CD4-positive, alpha-beta T cell treated with Interleukin-15 for 1 hour (primary cell): ENCODE measurements at places on chromosomes 12 and 14.

DNA sequence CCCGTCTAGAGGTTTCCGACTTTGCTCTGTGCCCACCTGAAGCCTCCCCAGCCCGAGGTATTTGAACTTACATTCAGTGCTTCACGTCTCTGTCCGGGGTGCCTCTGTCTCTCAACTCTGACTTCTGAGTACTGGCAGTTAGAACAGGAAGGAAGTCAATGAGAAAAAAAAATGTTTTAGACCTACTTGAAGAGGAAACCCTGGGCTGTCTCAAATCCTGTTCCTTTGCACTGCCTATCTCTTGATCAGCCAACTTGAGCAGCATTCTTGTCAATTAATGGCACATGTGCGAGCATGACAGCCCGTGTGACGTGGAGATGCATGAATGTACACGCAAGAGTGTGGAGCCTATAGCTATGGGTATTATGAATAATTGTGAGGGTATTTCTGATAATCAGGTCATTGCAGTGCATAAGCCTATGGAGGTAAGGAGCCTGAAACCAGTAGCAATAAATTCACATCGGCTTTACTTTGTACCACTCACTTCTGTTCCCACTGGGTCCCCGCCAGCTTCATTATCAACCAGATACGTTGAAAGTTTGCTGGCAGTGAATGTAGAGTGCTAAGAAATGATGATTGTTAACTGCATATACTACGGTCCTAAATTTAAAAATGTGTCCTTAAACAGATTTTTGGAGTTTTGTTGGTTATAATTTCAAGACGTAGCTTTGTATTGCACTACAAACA, at the start of gene ARHGDIB:
Gene ARHGDIB (minus strand): TSS at position 136 of the 687 bp plus-strand sequence. CDS start 10,889 bp downstream, outside the sequence.
- peak; percentile 93 for DNase-seq

GRCh38 chr12:19075711-19076340, 53.7 kb upstream of the PLEKHA5 start:
- DNase-seq: no peak

DNA sequence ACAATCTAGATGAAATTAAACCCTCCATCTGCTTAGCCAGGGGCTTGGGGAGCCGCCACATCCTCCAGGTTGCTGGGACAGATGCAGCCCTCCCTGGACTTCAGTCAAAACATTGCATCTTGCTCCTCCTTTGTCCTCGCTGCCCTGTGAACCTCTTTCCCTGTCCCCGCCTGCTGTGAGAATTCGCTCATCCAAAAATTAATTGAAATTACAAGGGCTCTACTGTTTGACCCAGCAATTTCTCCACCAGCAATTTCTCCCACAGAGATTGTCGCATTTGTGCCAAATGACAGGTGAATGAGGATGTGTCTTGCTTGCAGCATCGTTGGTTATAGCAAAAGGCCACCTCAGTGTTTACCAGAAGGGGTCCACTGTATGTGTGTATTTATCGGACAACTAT, 5.0 kb upstream of the POP5 start:
- no peak for DNase-seq

DNA sequence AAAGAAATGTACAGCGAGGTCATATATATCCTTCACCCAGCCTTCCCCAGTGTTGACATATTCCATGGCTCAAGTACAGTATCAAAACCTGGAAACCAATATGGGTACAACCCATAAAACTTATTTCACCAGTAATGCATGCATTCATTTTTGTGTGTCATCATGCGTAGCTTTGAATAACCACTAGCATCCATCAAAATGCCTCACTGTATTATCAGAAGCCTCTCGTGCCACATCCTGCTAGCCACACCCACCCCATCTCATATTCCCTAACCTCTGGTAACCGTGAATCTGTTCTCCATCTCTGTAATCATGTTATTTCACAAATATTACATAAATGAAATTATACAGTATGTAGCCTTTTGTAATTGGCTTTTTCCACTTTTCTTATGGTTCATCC, 314.3 kb downstream of the RAD51B start:
- DNase-seq: no peak

- DNase-seq: no peak
These were observed 28.4 kb downstream of the NFYB start for GRCh38 chr12:104109446-104110271.

DNA sequence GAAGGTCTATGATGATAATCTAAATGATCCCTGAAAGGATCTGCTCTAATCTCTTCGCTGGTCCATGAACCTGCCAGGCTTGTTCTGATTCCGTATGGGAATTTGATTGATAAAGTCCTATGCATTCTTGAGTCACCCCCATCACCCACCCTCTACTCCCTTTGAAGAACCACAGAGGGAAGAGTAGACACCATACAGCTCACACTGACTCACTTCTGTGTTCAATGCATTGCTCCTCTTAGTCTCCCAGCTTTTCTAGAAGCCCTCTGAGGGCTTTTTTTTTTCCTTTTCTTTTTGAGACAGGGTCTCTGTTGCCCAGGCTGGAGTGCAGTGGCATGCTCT, 18.5 kb upstream of the GPRC5A start:
- no peak for DNase-seq

- DNase-seq: no peak
These were observed 3.9 kb downstream of the NKX2-1 start for GRCh38 chr14:36515896-36516718.

DNA sequence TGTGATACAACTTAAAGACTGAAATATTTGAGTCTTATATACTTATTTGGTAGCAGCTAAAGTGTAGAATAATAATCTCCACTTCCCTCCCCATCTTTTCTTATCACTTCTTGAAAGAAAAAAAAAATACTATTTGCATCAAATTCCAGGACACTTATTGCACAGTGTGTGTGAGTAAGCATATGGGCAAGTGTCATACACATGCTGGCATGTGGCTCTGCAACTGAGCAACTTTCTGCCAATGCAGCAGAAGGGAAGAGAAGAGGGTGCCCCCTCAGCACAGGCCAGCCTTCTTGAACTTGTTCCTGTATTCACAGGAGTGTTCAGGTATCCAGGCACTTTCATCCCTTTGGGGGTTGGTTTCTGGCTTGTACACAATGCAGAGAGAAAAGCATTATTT, 145.8 kb downstream of the CPNE8 start:
- no peak for DNase-seq

DNA sequence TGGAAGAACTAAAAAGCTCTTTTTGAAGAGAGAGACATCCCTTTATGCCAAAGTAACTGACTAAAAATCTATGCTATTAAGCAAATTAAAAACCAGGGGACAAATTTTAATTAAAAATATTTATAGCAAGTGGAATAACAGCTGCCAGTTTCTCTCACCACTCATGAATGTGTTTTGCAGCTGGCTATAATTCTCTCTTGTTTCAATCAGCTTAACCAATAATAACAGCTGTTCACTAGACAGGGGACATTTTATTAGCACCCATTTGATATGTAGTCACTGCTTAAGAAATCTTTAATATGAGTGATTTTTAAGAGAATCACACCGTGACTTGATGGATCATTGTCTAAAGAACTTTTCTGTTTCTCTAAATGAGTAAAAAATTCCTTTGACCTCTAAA, 34.2 kb upstream of the KRR1 start:
- DNase-seq: no peak

GRCh38 chr14:56147986-56148901, 30.0 kb downstream of the PELI2 start:
- DNase-seq: no peak

DNA sequence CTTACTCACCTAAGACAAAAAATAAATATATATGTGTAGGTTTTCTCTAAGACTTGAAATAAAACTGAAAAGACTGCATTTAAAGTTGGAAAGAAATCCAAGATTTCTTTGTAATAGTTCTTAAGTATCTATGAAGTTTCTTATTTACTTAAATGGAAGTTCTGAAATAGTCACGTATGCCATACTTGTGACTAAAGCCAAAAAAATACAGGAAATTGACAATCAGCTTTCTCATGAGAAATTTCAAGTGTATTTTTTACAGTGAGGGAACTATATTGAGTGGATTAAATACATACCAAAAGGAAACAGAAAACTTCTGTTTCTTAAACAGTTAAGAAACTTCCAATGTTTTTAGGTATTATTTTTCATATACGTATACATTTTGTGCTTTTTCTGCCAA, 188.1 kb downstream of the DPY19L2 start:
- no peak for DNase-seq

GRCh38 chr14:84929086-84929485, 600.9 kb upstream of the FLRT2 start:
- DNase-seq: no peak

- DNase-seq: no peak
These were observed 201.2 kb downstream of the DPF3 start for GRCh38 chr14:72692696-72693095.

DNA sequence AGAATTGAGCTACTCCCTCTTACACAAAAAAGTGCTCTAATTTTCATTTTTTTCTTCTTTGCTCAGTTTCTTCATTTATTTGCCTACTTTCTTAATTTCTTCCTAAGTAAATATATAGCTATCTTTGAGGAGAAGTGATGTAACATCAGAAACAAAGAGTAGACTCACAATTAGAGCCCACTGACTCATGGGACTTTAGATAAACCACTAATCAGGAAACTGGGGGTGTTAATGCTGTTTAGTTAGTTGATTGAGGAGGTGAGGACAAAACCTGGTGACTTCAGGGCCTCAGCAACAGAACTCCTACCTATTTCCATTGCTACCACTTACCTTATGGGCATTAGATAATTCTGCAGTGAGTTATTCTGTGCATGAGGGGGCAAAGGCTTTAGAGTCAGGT, 151.7 kb downstream of the MON2 start:
- DNase-seq: no peak

GRCh38 chr14:94748667-94749347, 21.1 kb downstream of the GSC start:
- DNase-seq: no peak

- DNase-seq: no peak
These were observed 58.4 kb downstream of the FZD10 start for GRCh38 chr12:130220706-130221100.

DNA sequence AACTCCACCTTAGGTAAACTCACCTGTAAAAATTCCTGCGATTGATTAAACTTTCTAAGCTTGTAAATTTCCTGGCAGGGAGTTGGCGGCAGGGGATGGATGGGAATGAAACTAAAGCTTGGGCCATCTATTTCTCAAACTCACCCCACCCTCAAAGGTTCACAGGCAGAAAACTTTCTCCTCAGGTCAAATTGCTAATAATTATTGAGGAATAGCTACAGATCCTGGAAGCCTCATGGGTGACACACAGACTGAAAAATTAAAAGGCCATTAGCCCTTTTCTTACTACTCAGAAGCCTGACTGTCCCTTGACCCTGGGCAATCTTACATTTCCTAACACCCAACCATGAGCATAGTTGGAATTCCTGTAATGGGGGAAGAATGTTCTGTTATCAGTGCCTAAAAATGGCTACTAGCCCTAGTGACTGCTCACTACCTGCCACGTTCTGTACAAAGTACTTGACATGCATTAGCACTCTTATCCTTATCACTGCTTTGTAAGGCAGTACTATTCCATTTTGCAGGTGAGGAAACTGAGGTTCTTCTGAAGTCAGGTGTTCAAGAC, 12.4 kb upstream of the SYNDIG1L start:
- no peak for DNase-seq

- no peak for DNase-seq
These were observed 227.7 kb upstream of the TMEM260 start for GRCh38 chr14:56351861-56352260.
